ENCODE measurements at places on chromosomes 11 and 22.
A peak's percentile ranks its signal among the peaks of the same experiment; 100 is the strongest.

- no peak for DNase-seq
Measured at GRCh38 chr11:121930004-121930965, 185.7 kb downstream of the BLID start.

DNA sequence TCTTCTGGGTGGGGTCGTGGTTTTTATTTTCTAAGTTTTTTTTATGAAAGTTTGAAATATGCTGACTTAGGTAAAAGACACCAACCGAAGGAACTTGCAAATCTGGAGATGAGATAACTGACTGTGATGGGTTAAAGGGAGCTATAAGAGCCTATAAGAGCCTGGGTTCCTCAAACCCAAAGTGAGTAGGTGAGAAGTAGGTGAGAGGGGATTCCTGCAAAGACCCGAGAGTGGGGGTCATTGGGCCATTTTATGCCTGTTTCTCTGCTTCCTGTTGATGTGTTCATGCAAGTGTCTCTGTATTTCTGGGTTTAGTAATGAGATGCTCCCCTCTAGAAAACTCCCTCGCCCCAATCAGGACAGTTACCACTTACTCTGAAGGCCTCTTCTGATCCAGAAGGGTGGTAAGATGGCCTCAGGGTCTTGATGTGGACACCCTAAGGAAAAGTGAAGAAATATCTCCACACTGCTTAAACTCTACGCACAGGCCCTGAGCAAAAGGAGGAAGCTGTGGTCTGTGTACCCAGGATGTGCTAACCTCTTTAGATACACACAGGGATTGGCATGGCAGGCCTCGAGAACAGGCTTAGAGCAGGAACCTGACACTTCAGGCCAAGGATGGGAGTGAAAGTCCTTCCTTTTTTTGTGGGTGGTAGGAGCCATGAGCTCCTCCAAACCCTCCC, 1.8 kb downstream of the FLI1 start:
- peak; percentile 41 for DNase-seq

GRCh38 chr22:28021116-28021997, 102.3 kb upstream of the PITPNB start:
- no peak for DNase-seq

DNA sequence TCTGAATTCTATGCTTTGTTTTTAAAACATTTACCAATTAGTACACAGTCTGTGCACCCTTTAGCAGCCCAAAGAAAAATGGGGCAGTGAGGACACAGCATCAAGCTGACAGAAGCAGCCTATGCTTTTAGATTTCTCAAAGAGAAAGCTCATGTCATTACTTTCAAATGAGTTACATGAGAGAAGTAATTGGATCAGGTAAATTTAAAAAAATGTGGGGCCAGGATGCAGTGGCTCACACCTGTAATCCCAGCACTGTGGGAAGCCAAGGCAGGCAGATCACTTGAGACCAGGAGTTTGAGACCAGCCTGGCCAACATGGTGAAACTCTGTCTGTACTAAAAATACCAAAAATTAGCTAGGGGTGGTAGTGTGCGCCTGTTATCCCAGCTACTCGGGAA, 57.7 kb downstream of the APOL5 start:
- DNase-seq: no peak

DNA sequence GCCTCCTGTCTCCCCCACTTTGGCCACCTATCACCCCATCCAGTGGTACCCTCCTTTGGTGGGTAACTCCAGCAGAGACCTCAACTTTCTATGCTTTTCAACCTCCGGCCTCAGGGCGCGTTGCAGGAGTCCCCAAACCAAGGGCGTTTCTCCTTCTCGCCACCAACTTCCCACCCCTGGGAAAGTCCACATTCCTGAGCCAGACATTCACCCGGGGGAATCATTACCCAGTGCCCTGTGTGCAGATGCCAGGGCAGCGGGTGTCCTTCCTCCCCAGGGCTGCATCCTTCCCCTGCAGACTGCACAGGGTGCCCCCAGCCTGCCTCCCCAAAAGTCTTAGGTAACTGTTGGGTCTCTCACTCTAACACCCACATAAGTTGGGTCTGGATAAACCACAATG, 26.4 kb downstream of the MYEOV start:
- DNase-seq: no peak

DNA sequence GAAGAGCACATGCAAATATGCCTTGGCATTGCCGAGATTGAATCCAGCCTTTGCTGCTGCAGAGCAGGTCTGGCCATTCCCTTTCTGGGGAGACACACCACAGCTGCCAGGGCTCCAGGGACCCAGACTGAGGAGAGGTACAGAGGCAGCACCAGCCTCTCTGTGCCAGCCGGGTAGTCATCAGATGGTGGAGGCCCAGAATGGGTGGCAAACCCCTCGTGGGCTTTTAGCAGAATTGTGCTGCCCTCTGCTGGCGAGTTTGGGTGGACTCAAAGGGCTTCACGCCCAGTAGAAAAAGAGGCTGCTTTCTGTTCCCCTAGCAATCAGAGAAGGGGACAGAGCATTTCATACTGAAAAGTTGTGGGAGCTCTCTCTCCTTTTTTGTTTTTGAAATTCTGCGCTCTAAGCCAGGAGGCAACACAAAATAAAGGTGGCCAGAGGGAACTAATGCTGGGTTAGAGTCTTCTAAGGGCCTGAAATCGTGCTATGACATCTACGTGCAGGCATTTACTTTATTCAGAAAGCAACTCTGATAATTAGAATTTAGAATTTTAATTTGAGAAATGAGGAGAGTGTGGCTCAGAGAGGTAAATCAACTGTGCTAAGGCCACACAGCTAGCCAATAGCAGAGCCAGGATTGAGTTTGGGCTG, 158.8 kb upstream of the NAV2 start:
- peak; percentile 38 for DNase-seq

DNA sequence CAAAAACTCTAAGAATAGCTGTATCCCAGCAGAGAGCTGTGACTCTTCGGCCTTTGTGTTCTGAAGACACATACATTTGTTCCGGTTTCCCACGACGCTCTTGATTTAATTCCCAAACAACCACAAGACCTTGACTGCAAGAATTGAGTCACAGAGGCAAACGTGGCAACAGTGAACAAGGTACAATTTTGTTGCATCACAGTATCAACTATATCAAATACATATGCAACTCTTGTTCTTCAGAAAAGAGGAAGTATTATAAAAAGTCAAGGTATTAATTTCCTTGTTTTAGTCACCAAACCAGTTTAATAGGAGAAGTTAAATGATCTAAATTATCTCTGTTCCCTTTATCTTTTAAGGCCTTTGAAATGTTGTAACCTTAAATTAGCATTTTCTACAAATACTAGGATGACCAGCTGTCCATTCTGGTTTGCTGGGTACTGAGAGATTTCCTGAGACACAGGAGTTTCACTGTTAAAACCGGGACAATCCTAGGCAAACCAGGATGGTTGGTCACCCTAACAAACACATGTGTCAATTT, 11.1 kb downstream of the HPS5 start:
- no peak for DNase-seq

DNA sequence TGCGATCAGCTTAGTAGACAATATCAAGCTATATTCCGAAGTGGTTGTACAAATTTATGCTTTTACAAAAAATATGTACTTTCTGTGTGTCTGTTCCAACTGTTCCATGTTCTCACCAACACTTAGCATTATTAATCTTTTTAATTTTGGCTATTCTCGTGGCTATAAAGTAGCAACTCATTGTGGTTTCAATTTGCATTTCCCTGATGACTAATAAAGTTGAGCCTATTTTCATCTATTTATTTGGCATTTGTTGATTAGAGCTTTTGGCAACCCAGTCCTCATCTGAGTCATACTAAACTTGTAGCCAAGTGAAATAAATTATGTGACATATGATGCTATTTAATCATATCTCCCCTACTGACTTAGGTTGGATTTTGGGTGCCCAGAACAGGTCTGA, 115.9 kb downstream of the FBXO7 start:
- DNase-seq: no peak

All from activated effector memory CD4-positive, alpha-beta T cell treated with Interleukin-2 at 50 U/mL for 16 hours (primary cell).